ENCODE measurements at places on chromosomes 3 and 15.

- DNase-seq = no peak
Observed at GRCh38 chr15:80599359-80599758, 95.8 kb upstream of the ABHD17C start.

- DNase-seq = no peak
Observed at GRCh38 chr15:73227433-73228056, 141.2 kb downstream of the HCN4 start.

GRCh38 chr15:73375755-73376305, 7.1 kb upstream of the HCN4 start:
- DNase-seq = no peak

DNA sequence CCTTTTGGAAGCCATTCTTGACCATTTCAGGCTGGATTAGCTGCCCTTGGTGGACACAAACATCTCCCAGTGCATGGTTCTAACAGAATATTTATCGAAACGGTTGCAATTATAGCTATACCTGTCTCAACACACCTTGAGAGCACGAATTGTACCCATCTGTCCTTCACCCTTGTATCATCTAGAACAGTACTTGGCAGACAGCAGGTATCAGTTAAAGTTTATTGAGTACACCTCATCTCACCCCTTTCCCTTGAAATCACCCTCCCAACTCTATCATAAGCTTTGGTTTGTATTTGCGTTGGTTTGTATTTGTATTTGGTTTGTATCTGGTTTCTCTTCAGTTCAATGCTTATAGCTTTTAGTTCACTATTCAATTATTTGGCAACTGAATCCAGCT, 12.4 kb downstream of the TSPAN3 start:
- no peak for DNase-seq

DNA sequence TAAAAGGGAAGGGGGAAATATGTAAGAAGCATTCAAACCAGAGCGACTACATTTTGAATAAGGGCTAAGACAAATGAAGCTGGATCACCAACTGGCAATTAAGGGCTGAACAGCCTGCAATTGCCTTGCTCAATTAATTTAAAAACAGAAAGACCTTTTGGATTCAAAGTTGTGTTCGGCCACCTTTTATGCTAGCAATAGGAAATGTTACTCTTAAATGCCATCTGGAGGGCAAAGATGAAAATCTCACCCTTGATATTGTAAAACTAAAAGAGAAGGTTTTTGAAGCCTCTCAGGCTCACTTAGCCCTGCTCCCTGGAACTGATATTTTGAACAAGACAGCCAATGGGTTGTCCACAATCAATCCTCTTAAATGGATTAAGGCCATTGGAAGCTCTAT, 44.2 kb downstream of the ACAD9 start:
- DNase-seq = no peak

DNA sequence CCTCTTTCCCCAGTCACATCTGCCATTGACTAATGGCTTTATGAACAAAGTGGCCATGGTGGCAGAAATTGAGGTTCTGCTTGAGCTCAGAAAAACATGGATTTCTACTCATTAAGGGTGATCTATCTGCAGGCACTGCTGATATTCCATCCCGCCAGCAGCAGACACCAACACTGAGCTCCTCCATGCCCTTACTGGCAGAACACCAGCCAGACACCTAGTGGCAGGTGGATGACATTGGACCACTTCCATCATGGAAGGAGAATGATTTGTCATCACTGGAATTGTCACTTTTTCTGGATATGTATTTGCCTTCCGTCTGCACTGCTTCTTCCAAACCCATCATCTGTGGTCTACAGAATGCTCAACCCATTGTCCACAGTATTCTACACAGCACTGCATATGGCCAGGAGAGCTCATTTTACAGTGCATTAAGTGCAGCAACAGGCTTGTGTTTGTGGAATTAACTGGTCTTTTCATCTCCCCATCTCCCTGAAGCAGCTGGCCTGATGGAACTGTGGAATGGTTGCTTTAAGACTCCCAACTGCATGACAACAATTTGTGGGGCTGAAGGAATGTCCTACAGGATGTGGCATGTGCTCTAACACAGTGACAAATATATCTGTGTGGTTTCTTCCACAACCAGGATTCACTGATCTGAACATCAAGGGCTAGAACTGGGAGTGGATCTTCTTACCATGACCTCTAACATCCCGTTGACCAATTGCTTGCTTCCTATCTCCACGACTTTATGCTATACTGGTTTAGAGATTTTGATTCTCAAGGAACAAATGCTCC, 103.4 kb downstream of the WNT7A start:
- DNase-seq = no peak

DNA sequence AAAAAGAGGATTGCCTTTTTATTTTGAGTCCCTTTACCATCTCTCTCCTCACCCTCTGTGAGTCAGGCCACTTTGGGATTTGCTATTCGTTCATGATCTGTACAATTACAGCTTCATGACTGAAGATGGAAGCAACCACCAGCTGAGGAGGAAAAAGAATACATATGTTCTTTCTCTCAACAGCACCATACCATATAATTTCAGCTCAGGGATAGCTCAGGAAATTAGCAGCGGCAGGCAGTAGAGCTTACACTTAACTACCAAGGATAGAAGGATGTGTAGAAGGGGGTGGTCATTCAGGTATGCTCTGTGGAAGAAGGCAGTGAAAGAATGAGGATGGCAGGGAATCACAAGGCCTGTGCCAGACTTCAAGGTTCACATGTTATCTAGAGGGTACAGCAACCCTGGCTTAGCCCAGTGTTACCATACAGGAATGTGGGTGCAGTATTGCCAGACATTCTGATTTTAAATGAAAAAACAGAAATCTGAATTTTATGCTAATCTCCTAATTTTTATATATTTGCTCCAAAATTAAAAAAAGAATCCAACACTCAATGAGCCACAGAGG, 17.9 kb downstream of the PLS1 start:
- no peak for DNase-seq

GRCh38 chr3:185029086-185029485, 123.8 kb downstream of the C3orf70 start:
- DNase-seq = no peak

DNA sequence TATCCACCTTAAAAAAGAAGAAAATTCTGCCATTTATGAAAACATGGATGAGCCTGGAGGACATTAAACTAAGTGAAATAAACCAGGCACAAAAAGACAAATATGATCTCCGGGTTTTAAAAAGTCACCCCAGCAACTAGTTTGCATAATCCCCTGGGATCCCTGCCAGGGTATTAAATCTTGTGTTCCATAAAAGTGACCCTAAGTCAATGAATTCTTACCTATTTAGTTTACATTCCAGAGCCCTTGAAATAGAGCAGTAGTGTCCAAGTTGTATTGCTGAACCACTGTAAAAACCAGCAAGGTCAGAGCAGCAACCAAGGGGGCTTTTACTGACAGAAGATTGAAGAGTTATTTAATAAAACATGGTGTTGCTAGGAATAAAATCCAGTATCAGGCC, 716.8 kb upstream of the BCHE start:
- no peak for DNase-seq

DNA sequence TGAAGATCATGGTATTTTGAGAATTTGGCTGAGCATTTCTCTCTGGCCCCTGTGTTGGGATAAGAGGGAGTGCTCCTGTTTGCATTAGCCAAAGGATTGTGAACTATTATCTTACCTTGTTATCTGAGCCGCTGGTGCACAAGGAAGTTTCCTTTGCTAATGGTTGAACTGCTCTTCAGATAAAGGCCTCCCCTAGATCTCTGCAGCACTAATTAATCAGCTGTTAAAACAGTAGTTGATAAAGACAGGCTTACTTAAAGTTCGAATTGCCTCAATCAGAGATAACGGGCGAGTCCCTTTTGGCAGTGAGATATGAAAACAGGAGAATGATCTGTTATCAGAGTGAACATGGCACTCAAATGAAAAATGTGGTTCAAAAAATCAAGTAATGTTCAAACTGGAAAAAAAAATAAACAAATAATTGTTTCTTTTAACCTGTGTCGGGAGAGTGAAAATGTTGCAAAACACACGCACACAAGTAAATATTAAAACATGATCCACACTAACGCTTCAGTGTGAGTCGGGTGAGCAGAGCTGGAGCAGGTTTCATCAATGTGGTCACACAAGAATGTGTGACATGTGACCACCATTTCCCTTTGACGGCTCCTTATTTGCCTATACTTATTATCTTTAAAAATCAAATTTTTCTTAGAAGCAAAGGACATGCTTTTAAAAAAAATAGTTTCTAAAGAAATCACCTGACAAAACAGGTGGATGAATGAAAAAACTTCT, 469.1 kb downstream of the SOX2 start:
- no peak for DNase-seq

- no peak for DNase-seq
Observed at GRCh38 chr3:32420126-32421038, 28.7 kb downstream of the CMTM7 start.

- no peak for DNase-seq
Observed at GRCh38 chr3:16286161-16286560, 21.1 kb downstream of the OXNAD1 start.

Measured in inflammatory macrophage treated with lipopolysaccharide for 1 hour (primary cell).